ENCODE measurements at places on chromosomes 2 and 18.
A peak's percentile ranks its signal among the peaks of the same experiment; 100 is the strongest.

- no peak for DNase-seq
Observed at GRCh38 chr2:33134791-33135560, 188.2 kb downstream of the LTBP1 start.

GRCh38 chr2:160989778-160990177 is 170.4 kb upstream of the TANK start:
- no peak for DNase-seq

- DNase-seq = no peak
Observed at GRCh38 chr2:96685577-96686459, 43.3 kb downstream of the FER1L5 start.

- DNase-seq = no peak
Observed at GRCh38 chr2:137706786-137707613, 257.3 kb upstream of the HNMT start.

DNA sequence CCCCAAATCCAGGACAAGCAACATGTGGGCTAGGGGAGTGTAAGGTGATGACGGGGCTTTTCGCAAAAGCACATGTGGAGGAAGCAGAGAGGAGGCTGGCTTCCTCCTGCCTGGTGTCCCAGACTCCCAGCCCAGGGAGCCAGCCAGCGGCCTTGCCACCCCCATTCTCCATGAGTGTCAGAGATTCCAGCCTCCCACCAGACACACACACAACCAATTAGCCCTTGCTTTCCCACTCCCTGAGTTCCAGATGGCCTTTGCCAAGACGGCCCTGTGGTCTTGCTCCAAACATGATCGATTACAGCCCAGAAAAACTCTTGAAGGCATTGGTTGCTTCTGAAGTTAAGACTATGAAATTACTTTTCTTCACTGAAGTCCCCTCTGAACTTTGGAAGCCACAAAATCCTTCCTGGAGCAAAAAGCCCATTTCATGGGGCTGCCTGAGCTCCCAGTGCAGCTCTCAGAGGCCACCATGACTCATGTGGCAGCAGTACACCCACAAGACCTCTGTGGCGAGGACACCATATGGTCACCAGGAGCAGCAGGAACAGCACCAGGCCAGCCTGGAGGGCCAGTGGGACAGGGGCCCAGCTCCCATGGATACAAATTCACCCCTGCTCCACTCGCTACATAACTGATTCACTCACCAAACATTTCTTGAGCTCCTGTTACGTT is 69.1 kb upstream of the PID1 start:
- DNase-seq = no peak

GRCh38 chr2:201942531-201942930 is 91.1 kb upstream of the FZD7 start:
- DNase-seq = no peak

- DNase-seq = peak; percentile 35
Observed at GRCh38 chr2:227325839-227326195, 766 bp downstream of the MFF start.

GRCh38 chr2:166372046-166372445 is 3.7 kb downstream of the SCN9A start:
- no peak for DNase-seq

Measured in foreskin melanocyte (primary cell).